CD8-positive, alpha-beta memory T cell (primary cell): ENCODE measurements at places on chromosomes 6 and 20. TPM values are rescaled to one million over a fixed set of nuclear protein-coding genes. Genes with fewer than 3 reads are reported as not detected.

The NCOA7 gene
- total RNA-seq = 62.5 TPM

The POM121L2 gene
- not detected for total RNA-seq

The SASH1 gene
- total RNA-seq = 0.95 TPM

The ERGIC3 gene
- total RNA-seq = 136 TPM

DNA sequence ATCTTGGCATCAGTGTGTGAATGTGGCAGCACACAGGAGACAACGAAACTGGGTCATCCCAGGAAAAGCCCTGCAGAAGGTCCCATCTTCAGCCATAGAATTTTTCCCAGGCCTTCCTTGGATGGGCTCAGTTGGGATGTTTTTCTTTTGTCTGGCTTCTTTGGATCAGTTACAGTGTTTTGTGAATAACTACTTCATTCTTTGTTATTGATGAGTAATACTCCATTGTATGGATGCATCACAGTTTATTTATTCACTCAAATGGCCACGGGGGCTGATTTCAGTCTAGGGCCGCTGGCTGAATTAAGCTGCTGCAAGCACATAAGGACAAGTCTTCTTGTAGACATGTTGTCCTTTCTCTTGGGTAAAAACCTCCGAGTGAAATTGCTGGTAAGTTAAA is 81.3 kb upstream of the CD93 start:
- no peaks in the 10 kb centered on the region for H3K4me1 ChIP-seq
- no peak for DNase-seq
- H3K4me3 ChIP-seq = no peak overlapping the region
- no peak overlapping the region for H3K27ac ChIP-seq
- H3K36me3 ChIP-seq = no peaks in the 10 kb centered on the region

GRCh38 chr20:1278993-1279392 is 12.9 kb downstream of the SNPH start:
- no peaks in the 10 kb centered on the region for H3K27me3 ChIP-seq
- H3K4me3 ChIP-seq = no peak overlapping the region
- H3K36me3 ChIP-seq = no peaks in the 10 kb centered on the region
- no peak overlapping the region for H3K27ac ChIP-seq
- no peak for DNase-seq
- H3K4me1 ChIP-seq = peaks cover 20% of the 10 kb centered on the region

DNA sequence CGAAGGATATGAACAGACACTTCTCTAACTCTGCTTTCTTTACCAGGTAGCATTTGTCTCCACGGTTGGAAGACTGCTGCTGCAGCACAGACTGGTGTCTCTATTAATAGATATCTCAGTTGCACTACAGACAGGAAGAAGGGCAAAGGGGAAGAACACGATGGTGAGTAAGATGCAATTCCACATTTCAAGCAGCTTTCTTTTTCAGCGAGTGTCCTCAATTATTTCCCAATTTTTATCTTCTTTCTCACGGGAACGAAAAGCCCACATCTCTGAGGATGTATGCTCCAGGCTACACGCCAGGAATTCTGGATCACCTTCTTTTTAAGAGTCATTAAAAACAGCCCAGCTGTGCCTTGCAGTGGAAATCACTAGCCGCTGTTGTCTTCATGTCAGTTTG is 311.6 kb upstream of the ECI2 start:
- no peak overlapping the region for H3K4me3 ChIP-seq
- H3K27me3 ChIP-seq = no peaks in the 10 kb centered on the region
- H3K4me1 ChIP-seq = no peaks in the 10 kb centered on the region
- no peaks in the 10 kb centered on the region for H3K36me3 ChIP-seq
- no peak for DNase-seq

GRCh38 chr6:69880601-69881000 is 14.2 kb downstream of the COL19A1 start:
- H3K36me3 ChIP-seq = no peaks in the 10 kb centered on the region
- no peaks in the 10 kb centered on the region for H3K27me3 ChIP-seq
- H3K4me1 ChIP-seq = no peaks in the 10 kb centered on the region
- no peak overlapping the region for H3K4me3 ChIP-seq
- H3K27ac ChIP-seq = no peak overlapping the region

GRCh38 chr20:46205349-46205748 is 87.2 kb downstream of the CD40 start:
- peaks cover 20% of the 10 kb centered on the region for H3K4me1 ChIP-seq
- DNase-seq = no peak
- H3K27me3 ChIP-seq = no peaks in the 10 kb centered on the region
- no peaks in the 10 kb centered on the region for H3K36me3 ChIP-seq
- H3K4me3 ChIP-seq = no peak overlapping the region

DNA sequence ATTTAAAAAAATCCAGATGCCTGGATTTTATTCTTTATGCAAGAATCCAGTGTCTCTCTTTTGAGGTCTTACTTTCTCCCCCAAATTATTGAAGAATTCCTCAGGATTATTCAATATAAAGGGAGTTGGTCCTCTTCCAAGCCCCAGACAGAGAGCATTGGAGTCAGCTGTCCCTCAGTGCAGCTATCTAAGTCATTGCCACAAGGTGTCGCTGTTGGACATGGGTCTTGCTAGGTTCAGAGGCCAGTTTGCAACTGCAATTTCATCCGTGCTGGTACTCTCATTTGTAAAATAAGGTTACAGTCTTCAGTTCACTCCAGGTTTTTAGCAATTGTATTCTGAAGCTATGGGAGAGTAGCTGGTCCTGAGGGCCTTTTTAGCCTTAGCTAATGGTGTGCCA is 27.8 kb downstream of the CCN2 start:
- no peaks in the 10 kb centered on the region for H3K27me3 ChIP-seq
- no peaks in the 10 kb centered on the region for H3K36me3 ChIP-seq
- no peak for DNase-seq
- no peaks in the 10 kb centered on the region for H3K4me1 ChIP-seq

DNA sequence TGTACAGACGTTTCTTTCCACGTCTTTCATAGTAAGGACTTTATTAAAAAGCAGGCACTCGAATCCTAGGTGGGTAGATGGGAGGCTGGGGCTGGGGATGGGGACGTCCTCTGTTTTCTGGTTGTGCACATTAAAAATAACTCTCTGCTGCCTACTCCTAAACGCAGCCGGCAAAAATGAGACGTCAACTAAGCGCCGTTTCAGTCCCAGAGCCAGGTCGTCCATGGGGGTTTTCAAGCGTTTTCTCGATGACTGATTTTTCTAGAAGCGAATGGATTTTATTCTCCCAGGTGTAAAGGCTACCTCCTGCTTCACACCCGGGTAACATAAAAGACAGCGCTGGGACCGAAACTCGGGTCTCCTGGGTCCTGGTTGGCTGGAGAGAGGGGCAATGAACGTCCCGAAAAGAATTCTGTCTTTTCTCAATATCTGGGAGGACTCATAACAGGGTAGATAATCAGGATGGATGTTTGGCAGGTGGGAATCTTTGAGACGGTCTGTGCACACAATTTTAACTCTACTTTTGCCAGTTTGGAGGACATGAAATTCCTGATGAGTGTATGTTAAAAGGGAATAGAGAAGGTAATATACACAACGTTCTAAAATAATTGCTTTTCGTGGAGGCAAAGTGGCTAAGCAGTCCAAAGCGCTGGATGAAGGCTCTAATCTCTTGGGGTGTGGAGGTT is 25.2 kb downstream of the GPX6 start:
- no peak for DNase-seq
- peaks cover 15% of the 10 kb centered on the region for H3K27me3 ChIP-seq
- peaks cover 10% of the 10 kb centered on the region for H3K4me1 ChIP-seq

- DNase-seq = no peak
- H3K27me3 ChIP-seq = no peaks in the 10 kb centered on the region
- no peaks in the 10 kb centered on the region for H3K4me1 ChIP-seq
- H3K36me3 ChIP-seq = no peaks in the 10 kb centered on the region
Measured at GRCh38 chr20:50496773-50497385, 13.3 kb upstream of the PTPN1 start.

DNA sequence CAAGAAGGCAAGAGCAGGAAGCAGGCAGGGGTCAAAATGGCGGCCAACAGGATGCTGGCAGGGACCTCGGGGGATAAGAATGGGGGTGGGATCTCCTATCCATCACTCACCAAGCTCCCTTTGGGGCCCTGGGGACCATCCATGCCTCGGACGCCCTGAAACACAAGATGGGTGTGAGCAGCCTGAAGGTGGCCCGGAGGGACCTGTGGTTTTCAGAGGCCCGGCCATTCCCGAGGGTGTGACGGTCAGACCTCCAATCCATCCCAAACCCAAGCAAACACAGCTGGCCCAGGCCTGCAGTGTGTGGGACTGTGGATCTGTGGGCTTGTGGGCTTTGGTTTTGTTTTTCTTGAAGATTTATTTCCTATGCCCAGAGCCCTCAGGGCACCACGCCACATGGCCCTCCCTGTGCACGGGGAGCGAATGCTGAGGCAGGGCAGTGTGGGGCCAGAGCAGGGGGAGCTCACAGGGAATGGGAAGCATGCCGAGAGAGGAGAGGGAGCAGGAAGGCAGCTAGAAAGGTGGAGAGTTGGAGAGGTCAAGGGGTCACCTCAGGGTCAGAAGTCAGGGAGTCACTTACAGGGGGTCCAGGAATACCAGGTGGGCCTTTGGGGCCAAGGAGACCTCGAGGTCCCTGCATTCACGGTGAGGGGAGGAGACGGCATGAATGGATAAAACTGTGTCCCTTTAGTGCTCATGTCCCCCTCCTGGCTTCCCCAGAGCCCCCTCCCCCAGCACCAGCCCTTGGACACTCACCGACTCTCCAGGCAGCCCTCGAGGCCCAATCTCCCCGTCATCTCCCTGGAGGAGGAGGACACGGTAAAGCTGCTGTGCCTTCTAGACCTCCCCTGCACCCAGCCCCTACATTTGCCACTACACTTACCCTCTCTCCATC is 14.5 kb downstream of the COL11A2 start:
- no peak for DNase-seq
- no peaks in the 10 kb centered on the region for H3K27me3 ChIP-seq
- H3K36me3 ChIP-seq = no peaks in the 10 kb centered on the region
- peaks cover 2% of the 10 kb centered on the region for H3K4me1 ChIP-seq
- no peak overlapping the region for H3K4me3 ChIP-seq
